ENCODE measurements at places on chromosomes 4 and X.

GRCh38 chr4:91590260-91590659, 713.5 kb upstream of the GRID2 start:
- no peak for DNase-seq

DNA sequence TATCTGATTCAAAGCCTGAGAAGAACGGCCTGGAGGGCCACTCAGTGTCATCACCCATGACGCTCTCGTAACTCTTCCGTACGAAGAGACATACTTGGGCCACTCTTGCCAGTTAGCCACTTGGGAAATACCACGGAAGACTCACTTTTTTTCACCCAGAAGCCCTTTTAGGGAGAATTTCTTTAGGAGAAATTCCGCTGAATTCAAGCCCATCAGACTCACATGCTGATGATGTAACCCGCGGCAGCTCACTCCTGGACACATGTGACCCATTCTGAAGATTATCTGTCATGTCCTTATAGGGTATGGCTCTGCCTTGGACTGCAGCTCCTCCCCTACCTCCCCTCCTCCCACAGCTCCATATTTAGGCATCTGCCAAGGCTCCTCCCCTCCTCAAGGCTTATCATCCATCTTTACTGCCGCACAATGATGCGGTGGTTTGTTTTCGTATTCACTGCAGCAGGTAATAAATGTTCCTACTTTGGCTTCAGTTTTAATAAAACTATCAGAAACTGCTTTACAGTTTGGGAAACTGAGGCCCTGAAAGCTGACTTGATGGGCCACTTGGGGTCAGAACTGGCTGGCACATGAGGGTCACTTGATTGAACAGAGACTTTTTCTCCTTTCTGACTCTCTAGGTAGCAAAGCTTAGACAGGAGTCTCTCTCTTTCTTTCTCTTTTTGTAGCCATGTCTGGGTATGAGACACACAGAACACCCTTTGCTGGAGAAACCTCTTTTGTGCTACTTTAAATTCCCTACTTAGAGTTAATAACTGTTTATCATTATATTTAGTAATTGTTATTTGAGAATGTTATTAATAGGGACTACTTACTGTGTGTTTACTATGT, 42.1 kb downstream of the RHOH start:
- DNase-seq: no peak

- no peak for DNase-seq
Measured at GRCh38 chrX:11395859-11396258, 102.6 kb downstream of the AMELX start.

DNA sequence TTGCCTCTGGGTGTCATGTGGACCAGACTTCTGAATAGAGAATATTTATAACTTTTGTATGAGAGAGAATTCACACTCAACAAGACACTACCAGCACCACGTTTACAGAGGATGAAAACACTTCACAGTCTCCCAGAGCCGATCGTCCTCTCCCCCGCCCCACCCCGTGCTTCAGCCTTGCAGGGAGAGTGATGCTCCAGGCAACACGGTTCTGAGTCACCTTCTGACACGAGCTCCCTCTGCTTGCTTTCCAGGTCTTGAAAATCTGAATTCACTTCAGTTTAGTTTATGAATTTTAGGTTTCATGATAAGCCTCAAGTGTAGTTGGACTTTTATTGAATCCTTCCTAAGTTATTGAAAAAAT, 59.8 kb downstream of the CPLX1 start:
- no peak for DNase-seq

- DNase-seq: no peak
Measured at GRCh38 chrX:117532339-117532738, 584.3 kb downstream of the KLHL13 start.

DNA sequence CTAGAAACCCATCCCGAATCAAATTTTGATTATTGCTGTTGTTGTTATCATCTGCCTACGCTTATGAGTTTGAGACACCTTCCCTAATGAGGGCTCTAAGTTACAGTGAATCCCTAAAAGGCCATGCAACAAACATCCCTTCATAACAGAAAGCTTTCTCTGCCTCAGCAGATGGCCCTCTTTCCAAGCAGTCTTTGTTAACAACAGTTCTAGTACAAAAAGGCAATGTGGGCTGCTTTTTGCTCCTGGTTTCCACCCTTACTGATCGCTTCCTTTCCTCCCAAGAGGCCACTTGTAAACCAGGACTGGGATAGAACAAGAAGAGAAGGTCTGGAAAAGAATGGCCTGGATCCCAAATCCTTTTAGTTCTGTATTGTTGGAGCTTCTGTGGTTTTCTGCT, 24.2 kb downstream of the GPC4 start:
- no peak for DNase-seq

DNA sequence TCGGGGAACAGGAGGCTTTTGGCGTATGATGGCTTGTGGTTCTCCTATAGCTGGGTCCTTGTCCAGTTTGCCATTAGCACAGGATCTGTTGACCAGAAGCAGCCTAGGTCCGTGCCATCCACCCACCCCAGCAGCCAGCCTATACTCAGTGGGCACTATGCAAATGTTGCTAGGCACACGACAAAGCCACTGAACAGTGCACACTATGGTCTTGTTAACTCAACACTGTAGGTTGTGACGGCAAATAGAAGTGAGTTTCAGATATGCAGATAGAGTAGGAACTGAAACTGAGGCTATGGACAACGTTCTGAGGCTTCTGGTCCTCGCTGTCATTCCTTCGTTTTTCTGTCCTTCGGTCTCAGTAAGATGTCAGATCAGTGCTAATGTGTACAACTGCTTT, 541.3 kb upstream of the TENM3 start:
- DNase-seq: no peak

Data from neural crest cell (in vitro differentiated cells).